K562 (cell line): ENCODE measurements at places on chromosomes 3 and 15.

- DNase-seq, result no peak
Observed at GRCh38 chr3:76131396-76132153, 346.2 kb upstream of the ZNF717 start.

DNA sequence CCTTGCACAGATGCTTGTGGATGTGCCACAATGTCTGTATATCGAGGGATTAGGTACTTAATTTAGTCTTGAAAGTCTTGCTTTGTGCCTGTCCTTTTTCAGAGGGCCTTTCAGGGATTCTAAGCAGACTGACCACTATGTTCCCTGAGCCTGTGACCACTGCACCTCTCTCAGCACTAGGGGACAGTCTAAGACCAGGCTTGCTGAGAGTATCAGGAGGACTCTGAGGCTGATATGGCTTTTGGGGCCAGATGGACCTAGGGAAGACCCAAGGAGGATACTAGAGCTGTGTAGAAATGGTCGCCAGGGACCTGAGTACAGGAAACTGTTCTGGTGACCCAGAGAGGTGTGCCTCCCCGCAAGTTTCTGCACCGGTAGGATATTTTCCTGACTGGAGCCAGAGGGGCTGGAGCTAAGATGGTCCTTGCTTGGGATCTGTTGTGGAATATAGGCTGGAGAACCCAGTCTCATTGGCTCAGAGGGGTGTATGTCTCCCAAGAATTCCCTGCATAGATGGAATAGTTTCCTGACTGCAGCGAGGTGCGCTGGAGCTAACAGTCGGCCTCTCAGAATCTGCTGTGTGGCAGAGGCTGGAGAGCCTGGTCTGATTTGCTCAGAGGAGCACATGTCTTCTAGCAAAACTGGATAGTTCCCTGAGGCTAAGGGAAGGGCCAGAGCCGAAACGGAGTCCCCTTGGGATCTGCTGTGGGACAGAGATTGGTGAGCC lies 213.2 kb upstream of the DCBLD2 start:
- peak; percentile 8 for DNase-seq

DNA sequence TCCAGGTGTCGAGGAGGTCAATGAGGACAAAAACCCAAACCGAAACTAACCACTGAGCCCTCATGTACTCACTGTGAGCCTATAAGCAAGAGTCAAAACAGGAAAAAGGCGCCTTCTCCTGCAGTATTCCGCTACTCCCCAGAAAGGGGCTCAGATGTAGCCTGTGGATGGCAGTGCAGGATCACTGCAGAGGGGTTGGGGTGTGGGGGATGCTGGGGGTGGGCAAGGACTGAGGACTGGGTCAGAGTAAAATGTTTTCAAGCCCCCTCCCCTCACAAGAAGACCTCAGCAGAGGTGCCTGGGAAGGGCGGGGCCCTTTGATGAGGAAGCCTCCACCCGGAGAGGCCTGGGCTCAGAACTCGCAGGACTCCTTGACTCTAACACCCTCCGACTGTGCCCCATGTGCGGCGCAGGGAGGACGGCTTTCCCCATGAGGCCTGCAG lies 170.1 kb downstream of the OSBPL10 start:
- DNase-seq, result no peak

- DNase-seq, result no peak
Observed at GRCh38 chr15:85804481-85805170, 9.9 kb upstream of the KLHL25 start.

DNA sequence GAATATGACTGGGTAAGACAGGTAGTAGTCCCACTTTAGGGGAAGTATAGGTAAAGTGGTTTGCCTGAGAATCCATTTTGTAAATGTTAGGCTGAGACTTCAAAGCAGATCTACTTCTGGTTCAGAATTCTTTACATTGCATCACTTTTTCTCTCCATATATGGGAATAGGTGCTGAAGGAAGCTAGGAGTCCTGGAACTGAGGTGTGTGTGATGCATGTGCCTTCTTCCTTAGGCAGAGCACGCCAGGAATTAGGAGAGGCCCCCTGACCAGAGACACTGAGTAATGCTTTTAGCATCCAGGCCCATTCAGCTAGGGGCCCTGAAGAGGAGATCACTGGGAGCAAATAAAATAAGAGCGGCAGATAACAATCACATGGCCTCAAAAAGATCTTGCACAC lies 69.2 kb upstream of the DCP1A start:
- no peak for DNase-seq
